ENCODE measurements at places on chromosomes 11 and 22.

- DNase-seq: no peak
Measured at GRCh38 chr22:50032941-50033601, 20.5 kb upstream of the IL17REL start.

GRCh38 chr11:127275774-127276173, 275.2 kb upstream of the KIRREL3 start:
- DNase-seq: no peak

- no peak for DNase-seq
Measured at GRCh38 chr22:19696504-19697276, 17.6 kb upstream of the SEPTIN5 start.

DNA sequence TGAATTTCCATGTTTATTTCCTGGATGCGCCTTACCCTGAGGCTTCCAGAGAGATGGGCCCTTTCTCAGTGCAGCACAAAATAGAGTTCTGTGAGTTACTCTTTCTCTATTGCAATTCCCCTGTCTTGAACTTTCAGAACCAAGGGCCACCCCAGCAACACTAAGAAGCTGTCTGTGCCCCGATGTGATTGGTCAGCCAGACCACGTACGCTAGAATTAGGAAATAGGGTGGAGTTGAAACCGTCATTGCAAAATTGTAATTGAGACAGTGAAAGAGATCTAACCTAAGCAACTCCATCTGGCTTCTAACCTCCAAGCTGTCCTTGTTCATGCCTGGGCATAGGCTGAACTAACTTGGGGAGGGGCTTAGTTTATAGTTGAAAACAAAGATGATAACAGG, 981.3 kb downstream of the OPCML start:
- DNase-seq: no peak

DNA sequence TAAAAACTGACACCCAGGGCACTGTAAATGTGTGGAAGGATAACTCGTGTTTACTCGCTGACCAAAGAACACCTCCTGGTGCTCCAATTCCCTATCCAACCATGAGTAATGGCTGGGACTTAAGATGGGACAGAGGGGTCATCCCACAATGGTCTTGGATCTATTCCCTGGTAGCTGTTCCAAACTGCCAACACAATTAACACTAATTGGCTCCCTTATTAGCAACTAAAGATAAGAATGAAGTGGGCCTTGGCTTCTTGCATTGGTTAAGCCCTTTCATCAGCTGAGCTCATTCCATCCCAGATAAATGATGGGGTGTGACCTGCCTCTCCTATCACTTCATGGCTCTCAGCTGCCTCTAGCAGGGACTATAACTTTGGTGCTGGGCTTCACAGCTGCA, 1.5 kb upstream of the SIK3 start:
- no peak for DNase-seq

GRCh38 chr11:66849501-66850234, 6.4 kb downstream of the RCE1 start:
- DNase-seq: no peak

GRCh38 chr11:35260342-35260985, 121.5 kb downstream of the CD44 start:
- DNase-seq: no peak
